ENCODE measurements at places on chromosomes 4 and X.

- no peak for DNase-seq
Measured at GRCh38 chr4:109205186-109205585, 97.3 kb downstream of the COL25A1 start.

DNA sequence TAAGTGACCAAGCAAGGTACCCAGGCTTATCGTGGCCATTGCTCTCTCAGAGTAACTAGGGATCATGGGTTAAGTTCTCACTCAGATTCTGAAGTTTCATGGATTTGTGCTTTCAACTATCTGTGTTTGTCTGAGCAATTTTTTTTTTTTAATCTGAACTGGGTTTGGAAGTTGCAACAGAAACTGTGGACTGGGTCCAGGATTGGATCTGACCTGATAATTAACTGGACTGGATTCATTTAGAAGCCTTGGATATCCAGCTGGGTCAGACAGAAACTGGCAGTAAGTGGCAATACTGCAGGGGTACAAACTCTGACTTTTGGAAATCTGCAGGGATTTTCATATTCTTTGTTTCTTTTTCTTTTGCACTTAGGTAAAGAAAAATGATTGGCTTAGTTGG, 38.7 kb upstream of the FGF2 start:
- no peak for DNase-seq

- no peak for DNase-seq
Measured at GRCh38 chr4:86250619-86251018, 109.2 kb downstream of the MAPK10 start.

DNA sequence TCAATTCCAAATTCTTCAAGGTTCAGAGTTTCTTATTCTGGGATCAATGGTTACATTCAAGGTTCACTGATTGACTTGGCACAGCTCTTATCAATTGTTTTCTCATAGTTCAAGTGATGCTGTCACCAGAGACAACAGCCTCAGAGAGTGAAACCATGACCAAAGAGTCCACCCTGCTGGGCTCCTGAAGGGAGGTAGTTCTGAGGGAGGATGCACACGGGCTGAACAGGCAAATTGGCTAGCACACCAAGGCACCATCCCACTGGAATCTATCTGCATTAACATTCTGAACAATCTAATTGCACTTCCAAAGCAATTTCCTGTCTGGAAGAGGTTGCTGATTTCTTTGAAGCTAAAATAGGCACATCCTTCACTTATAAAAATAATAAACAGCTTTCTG, 16.6 kb upstream of the GAB1 start:
- DNase-seq = no peak

- no peak for DNase-seq
Measured at GRCh38 chr4:109962401-109962800, 49.7 kb downstream of the EGF start.

- DNase-seq = no peak
Measured at GRCh38 chr4:119627267-119628255, 1.0 kb downstream of the PDE5A start.

GRCh38 chrX:150326541-150327247, 36.4 kb upstream of the MAMLD1 start:
- DNase-seq = no peak
